Stimulated activated CD4-positive, alpha-beta T cell treated with anti-CD3 and anti-CD28 coated beads, Interleukin-4, amount 100 ng/mL, for 4 hours (primary cell): ENCODE measurements at places on chromosomes 11 and 22.

DNA sequence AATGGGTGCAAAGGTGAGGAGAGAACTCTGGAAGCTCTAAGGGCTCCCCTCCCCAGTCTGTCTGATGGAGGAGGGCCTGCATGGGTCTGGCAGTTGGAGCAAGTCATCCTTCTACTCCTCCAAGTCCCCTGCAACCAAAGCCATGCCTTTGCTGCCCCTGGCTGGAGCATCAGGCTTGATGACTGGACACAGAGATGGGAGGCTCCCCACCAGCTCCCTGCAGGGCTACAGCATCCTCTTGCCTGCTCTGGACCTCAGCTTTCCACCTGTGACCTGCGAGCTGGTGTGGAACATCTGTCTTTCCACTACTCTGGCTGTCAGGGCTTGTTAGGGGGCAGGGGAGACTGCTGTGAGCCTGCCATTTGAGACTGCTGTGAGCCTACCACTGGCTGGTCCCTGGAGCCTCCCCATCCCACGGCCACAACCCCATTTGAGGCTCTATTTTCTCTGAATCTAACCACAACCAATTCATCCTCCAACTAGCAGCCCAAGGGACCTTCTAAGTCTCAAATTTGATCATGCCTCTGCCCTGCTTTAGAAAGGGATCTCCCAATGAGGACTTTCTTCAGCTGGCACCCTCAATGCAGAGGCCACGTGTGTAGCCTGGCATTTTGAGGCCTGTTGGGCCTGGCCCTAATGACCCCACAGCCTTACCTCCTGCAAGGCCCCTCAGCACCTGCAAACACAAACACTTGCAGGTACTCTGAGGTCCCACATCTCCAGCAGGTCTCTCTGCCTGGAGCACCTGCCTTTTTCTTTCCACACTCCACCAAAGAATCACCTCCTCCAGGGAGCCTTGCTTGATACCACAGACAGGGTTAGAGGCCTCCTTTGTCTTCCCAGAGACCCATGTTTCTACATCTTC is 9.9 kb downstream of the P2RY6 start:
- no peak for DNase-seq

DNA sequence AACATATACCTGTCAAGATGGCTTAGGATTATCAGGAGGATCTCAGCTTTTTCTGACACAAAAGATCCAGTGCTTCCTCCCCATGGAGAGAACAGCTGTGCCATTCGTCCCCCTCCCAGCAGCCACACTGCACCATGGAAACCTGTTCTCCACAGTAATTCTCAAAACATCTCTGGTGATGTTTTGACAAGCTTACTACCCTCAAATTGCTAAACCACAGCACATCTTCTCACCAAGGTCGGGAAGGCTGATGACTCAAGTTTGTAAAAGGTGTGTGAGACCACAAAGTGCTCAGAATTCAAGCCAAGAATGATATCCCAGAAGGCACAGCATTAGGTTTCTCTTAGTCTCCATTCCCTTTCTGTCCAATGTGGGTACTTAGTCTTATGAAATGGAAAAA is 3.9 kb upstream of the RAB38 start:
- no peak for DNase-seq

- no peak for DNase-seq
These were observed 13.7 kb downstream of the GDPD4 start for GRCh38 chr11:77287615-77288273.

- no peak for DNase-seq
These were observed 483.0 kb downstream of the MN1 start for GRCh38 chr22:27318516-27318915.

DNA sequence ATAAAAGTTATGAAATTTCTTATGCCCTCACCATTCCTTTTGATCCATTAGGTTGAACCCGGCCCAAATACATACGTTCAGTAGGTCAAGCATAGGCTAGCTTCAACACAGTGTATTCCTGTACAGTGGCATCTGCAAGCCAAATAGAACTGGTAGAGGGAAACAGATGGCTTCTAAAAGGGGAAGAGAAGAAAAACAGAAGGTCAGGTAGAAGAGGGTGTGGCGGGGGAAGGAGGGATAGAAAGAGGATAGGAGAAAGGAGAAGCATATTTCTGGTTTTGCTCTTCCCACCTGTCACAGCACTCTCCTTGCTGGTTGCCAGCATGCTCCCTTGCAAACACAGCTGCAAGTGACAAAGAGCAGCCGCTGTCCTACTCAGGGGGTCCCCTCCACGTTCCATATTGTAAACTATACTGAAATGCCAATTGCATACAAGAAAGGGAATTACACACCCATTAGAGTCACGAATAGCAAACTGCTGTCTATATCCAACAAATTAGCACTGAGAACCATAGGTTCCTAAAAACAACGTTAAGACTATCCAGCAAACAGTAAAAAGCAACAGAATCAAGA is 71.8 kb downstream of the PHF21A start:
- no peak for DNase-seq

DNA sequence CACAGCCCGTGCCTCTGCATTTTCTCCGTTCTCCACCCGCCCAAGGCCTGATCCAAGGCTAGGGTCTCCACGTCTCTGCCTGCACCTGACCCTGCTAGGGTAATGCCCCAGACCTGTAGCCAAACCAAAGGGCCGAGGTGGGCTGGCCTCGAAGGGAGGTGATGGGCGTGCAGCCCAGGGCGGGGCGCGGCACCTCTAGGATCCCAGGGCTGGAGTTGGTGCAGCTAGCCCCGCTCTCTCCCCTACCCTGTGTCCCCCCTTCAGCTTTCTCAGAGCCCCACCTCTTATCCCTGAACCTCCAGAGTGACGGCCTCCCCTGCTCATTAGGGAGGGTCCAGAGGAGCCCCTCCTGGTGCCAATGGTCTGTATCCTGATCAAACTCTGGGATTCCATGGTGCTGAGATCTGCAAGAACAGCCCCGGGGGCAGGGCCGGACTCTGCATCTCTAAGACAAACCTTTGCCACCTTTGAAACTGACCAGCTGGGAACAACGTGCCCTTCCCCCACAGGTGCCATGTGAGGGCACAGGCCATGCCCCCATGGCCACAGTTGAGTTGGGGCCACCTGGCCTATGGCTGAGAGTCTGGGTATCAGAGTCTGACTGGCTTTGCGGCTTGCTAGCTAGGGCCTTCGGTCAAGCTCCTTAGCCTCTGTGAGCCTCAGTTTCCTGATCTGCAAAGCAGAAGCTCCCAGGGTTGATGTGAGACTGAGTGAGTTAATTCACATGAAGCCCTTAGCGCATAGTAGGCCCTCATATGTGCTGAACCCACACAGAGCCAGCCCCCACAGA is 23.1 kb upstream of the CBX7 start:
- no peak for DNase-seq

- no peak for DNase-seq
These were observed 48.7 kb downstream of the IGLL1 start for GRCh38 chr22:23531283-23531956.

DNA sequence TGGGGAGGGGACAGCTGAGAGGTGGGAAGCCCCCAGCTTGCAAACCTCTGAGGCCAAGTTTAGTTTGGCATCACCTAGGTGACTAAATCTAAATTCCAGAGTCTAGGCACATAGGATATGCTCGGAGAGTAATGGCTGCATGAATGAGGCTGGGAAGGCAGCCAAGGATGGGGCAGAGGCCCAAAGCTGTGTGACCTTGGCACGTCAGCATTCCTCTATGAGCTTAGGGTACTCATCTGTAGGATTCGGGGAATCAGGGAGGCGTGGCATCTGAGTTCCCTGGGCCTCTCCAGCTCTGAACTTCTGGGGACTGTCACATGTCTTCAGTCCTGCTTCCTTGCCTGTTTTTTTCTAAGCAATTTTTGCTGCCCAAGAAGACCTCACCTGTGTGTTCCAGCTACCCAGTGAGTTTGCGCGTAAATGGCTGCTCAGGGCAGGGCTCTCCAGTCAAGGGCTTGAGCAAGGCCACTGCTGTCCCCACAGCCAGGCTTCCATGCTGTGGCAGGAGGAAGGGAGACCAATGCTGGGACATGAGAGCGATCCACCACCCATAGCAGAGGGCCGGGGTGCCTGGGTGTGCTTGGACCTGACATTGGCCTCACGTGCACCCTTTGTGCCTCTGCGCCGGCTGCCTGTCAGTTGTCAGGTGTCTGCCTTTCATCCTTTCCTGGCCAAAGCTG is 13.9 kb downstream of the DAGLA start:
- no peak for DNase-seq

- no peak for DNase-seq
These were observed 173.7 kb upstream of the SORL1-AS1 start for GRCh38 chr11:121626507-121626875.

GRCh38 chr11:26676641-26677040 is 45.2 kb downstream of the SLC5A12 start:
- no peak for DNase-seq

GRCh38 chr11:45755281-45755859 is 49.6 kb upstream of the SLC35C1 start:
- no peak for DNase-seq

DNA sequence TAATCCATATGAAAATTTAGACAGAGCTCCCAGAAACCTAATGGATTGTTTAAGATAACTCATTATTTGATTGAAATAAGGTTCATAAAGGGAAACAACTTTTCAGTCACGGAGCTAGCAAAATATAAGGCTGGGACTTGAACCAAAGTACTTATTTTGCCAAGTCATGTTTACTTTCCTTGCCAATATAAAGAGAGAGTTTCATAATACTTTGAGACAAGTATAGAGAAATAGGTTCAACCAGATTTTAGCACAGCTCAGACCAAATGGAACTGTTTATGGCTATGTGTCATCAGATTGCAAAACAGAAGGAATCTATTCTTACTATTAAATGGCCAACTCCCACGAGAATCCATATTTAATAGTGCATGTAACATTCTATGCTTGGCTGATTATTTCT is 1517.5 kb upstream of the TENM4 start:
- DNase-seq: no peak

DNA sequence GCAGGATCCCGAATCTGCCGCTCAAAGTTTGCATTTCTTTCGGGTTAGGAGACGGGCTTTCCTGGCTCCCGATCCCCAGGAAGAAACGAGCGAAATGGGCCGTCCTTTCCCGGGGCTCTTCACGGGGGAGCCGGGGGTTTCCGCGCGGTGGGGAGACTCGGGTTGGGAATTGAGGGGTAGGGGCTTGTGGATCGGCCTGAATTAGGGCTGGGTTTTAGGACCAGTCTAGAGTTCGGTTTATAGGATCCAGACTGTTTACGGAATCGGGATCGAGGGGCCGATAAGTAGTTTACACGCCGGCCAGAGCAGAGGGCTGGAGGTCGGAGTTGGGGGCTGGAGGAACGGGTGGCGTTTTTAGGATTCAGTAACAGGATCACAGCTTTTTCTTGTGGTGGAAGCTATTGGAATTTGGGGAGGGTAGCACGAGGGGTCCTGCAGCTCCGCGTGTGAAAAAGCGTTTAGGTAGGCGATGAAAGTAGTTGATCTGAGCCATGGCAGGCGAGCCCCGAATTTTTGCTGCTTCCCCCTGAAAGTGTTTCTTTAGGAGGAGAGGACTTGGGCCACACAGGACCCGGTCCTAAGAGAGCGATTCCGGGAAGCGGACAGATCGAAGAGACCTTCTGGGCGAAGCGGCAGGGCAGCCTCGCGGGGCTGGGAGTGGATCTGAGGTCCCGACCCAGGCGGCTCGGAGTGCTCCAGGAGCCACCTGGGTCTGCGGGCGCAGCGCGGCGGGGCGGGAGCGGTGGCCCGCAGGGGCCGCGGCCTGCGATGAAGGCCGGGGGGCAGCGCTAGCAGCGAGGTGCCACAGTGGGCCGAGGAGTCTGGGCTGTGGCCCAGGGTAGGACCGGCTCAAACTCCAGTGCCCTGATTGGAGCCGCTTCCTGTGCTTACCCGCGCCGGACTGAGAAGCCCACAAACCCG is 1.6 kb downstream of the PKNOX2 start:
- DNase-seq: no peak

GRCh38 chr11:77444261-77444660 is 29.6 kb downstream of the PAK1 start:
- DNase-seq: no peak

- DNase-seq: no peak
These were observed 844.2 kb downstream of the JRKL start for GRCh38 chr11:97234016-97234415.

DNA sequence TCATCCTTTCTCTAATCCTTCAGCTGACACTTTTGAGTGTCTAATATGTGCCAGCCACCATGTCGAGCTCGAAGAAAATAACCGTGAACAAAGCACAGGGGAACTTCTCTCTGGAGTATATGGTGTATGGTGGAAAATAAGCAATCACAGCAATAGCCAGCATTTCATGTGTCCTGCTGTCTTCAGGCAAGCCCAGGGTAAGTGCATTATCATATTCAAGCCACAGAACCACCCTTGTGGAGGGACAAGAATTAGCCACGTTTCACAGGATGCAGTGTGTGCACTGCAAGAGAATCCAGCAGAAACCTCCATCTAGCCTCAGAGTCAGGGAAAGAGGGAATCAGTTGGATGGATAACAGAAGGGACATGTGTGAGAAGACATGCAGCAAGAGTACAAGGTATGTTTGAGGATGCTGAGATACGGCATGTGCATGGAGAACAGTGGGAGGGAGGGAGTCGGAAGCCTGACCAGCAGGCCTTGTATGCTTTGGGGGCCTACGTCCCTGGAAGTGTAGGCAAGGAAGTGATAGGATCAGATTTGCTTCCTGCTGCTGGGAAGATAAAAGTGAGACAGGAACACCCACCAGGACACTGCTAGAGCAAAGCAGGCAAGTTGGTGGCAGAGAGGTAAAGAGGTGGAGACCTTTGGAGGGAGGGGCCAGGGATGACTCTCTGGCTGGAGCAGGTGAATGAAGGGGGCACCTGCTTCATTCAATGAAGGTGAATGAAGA is 14.7 kb upstream of the GNAZ start:
- no peak for DNase-seq

DNA sequence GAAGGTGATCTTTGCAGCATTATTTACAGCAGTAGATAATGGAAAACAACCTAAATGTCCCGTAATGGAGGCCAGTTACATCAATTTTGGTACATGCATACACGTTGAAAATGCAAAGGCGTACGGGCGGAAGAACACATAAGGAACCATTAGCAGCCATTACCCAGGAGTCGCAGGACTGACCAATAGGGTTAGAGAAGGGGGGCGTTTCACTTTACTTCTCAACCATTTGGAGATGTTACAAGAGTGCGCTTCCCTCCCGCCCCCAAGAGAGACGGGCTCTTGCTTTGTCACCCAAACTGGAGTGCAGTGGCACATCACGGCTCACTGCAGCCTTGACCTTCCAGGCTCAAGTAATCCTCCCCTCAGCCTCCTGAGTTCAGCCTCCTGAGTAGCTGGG is 52.8 kb upstream of the SLC35C1 start:
- no peak for DNase-seq

GRCh38 chr22:27204817-27205216 is 547.4 kb downstream of the MIAT start:
- no peak for DNase-seq

DNA sequence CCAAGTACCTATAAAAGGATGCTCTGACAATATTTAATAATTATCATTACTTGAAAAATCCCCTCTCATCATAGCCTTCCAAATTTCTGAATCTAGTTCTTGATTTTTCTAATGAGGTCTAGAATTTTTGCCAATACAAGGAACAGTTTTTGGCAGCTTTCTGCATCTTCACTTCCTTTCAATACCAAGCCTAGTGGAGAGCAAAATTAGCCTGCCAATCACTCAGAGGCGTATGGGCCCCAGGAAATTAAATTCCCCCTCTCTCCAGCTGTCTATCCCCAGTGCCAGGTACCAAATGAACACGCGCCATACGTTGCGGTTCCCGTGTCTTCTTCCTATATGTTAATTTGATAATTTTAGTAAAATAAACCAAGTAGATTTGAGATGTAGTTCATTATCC is 293.9 kb downstream of the NTM start:
- no peak for DNase-seq

GRCh38 chr11:122339436-122340060 is 223.5 kb upstream of the BLID start:
- no peak for DNase-seq
